Activated CD8-positive, alpha-beta memory T cell treated with anti-CD3 and anti-CD28 coated beads for 48 hours (primary cell): ENCODE measurements at places on chromosomes 3 and 15.

- no peak for DNase-seq
Measured at GRCh38 chr15:25245801-25246622, 192.8 kb downstream of the UBE3A start.

DNA sequence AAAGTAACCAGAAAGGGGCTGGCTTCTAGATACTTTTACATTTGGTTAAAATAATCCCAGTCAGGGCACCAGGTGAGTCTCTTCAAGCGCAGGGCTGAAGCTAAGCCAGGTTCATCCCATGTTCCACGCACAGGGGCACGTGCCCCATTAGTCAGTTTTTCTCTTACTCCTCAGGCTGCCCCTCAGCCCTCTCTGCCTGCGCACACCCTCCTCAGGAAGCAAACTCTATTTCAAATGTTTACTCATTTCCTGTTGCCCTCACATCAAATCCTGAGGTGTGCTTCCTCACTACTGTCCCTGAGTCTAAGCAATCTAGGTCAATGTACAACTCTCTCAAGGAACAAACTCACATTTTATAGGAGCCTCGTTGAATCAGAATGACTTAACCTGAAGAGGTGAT lies 48.5 kb downstream of the THBS1 start:
- DNase-seq = no peak

DNA sequence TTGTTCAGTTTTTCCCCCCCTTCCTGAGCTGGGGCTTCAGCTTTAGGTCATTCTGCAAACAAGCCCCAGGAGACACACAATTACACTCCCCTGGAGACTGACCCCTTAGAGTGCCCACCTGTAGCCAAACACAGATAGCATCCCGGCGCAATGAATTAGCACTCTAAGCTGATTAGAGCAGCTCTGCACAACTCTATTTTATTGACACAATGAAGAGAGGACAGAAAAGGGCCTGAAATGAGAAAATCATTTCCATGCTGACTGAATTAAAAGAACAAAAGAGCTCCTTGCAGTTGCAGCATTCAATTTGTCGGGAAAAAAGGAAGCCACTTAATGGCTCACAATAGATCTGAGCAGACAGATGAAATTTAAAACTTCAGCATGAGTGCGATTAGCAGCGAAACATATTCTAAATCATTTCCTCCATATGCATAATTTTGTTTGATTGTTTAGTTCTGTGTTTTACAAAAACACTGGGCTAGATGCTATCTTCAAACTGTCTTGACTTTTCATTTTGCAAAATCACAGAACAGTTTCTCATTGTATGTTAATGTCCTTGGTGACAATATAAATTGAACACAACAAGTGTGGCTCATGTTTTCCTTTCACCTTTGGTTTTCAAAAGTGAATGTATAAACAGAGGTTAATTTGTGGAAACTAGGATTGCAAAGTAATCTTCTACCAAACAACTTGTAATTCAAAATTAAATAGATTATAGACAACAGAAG lies 308.6 kb downstream of the MECOM start:
- DNase-seq = no peak

- DNase-seq = no peak
Measured at GRCh38 chr15:41647262-41647661, 12.9 kb upstream of the MGA start.

GRCh38 chr3:63679186-63679585 lies 26.7 kb downstream of the SNTN start:
- DNase-seq = no peak

GRCh38 chr3:185606196-185606595 lies 20.1 kb downstream of the SENP2 start:
- DNase-seq = no peak

- DNase-seq = no peak
Measured at GRCh38 chr3:108887121-108887520, 64.5 kb downstream of the TRAT1 start.

DNA sequence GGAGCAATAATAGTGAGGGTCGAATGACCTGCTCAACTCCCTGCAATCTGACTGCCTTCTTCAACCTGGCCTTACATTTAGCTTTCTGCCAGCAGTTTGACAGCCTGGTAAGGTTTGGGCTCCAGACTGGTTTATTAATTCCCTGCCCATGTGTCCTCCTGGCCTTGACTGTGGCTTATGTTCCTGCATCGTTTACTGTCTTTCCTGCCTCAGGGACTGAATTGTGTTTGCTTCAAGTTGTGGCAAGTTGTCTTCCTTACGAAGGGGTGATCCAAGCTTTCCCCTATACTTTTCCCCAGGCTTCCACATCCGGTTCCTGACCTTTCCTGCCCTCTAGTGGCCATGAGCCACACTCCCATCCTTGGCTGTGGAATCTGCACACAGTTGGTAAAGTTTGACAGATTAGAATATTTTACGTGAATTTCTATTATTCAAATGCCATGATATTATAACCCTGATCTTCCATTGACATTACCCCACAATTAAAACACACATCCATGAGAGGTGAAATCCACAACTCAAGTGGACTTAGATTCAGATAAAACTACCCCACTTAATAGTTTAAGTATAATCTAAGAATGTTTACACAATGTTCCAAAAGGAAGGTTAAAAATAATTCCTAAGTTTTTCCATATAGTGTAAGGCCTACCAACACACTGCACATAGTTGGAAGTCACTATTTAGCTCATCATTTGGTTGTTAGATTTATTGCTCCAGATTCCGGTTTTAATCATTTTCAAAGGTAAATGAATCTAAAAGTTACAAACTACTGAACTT lies 95.7 kb downstream of the NEDD4 start:
- DNase-seq = no peak

DNA sequence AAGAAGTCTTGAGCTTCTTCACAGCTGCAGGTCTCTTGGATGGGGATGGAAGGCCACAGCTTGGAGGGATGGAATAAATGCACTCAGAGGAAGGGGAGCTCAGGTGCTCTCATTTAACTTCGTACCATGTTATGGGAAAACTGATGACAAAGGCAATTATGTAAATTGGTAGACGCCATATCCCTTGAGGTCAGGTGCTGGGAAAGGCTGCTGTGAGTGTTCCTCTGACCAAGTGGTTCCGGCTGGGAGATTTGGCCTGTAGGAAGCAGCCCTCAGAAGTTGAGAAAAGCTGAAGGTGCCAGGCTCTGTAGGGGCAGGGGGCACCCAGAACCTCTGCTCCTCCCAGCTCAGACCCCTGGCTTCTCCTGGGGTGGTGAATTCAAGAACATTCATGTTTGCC lies 47.1 kb downstream of the FAH start:
- no peak for DNase-seq

DNA sequence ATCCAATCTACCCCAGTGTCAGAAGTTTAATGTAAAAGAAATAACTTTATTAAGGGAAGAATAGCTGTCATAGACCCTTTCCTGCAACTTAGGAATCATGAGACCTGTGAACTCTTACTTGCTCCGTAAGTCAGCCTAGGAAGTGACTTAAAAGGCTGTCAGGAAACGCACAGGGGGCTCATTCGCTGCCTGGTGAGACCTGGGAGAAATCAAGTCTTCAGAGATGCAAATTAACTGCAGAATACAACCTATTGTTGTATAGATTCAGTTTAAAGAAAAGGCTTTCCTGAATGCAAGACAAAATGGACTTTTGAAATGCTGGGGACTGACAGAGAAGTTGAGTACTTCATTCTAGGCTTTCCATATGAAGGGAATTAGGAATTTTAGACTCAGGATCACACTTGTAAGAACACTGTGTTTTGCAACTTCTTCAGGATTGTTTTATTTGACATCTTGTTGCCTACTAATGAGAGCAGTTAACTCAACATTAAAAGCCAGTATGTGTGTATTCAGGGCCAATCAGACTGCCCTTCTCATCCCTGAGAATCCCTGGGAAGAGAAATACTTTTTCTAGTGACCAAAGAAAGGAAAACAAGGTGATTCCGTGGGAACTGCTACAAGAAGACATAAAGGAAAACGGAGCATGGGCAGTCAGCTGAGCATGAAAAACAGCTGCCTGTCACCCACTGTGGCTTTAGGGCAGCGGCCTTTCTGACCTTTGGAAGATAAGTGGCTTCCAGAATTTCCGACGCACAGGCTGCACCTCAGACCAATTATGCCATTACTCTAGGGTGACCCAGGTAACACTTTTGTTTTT lies 18.5 kb upstream of the DPPA4 start:
- no peak for DNase-seq

DNA sequence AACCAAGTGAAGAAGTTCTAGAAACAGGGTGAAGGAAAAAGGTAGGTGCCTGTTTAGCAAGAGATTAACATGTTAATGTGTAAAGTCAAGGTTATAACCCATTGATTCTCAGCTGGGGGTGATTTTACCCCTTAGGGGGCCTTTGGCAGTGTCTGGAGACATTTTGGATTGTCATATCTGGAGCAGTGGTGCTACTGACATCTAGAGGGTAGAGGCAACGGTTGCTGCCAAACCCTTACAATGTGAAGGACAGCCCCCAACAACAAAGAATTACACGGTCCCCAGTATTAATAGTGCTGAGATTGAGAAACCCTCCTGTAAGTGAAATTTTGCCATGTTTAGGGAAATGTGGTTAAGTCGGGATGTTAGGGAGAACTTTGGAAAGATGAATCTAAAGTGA lies 74.7 kb downstream of the CRYBG3 start:
- DNase-seq = no peak

GRCh38 chr15:71195242-71195641 lies 80.0 kb downstream of the THSD4 start:
- DNase-seq = no peak
